ENCODE measurements at places on chromosomes 16 and 17.

DNA sequence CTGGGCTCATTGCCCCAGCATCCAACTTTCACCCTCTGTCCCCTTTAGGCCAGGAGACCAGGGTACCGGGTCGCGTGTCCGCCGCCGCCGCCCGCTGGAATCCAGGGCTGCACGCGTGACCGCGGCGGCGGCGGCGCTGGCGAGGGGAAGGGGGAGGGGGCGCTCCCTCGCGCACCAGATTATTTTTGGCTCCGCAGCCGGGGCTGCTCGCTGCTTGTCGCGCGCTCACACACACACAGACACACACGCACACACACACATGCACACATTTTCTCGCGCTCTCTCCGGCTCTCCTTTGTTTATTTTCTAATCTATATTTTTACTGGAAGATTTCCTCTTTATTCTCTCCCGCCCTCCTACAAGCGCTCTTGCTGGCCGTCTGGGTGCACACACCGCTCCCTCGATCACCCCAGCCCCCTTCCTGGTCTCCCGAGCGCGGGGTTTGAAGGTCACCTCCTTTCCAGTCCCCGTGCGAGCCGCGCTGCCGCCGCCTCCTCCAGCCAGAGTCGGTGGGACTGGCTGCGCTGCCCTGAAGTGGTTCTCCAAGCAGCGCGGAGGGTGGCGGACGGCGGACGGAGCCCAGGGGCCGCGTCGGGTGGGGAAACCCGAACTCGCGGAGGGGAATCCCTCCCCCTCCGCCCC, 921.4 kb upstream of the EEF2KMT start:
- DNase-seq = no peak

GRCh38 chr17:75074532-75074931, 13.2 kb upstream of the SLC16A5 start:
- DNase-seq = no peak

DNA sequence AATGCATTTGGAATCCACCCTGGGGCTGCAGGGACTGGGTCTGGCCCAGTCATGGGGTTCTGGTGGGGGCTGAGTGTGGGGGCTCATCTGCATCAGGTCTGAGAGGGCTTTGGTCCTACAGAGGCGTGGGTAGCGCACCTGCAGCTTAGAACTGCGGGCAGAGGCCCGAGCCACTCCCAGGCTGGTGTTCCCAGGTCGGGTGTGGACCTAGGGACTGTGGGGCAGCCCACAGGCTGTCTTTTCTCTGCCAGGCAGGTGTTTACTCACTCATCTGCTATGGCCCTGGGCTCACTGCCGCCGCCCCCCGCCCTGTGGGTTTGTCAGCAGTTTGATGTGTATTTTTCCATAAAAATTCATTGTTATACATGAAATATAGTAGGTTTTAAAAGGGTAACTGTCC, 27.0 kb upstream of the DOC2B start:
- no peak for DNase-seq

DNA sequence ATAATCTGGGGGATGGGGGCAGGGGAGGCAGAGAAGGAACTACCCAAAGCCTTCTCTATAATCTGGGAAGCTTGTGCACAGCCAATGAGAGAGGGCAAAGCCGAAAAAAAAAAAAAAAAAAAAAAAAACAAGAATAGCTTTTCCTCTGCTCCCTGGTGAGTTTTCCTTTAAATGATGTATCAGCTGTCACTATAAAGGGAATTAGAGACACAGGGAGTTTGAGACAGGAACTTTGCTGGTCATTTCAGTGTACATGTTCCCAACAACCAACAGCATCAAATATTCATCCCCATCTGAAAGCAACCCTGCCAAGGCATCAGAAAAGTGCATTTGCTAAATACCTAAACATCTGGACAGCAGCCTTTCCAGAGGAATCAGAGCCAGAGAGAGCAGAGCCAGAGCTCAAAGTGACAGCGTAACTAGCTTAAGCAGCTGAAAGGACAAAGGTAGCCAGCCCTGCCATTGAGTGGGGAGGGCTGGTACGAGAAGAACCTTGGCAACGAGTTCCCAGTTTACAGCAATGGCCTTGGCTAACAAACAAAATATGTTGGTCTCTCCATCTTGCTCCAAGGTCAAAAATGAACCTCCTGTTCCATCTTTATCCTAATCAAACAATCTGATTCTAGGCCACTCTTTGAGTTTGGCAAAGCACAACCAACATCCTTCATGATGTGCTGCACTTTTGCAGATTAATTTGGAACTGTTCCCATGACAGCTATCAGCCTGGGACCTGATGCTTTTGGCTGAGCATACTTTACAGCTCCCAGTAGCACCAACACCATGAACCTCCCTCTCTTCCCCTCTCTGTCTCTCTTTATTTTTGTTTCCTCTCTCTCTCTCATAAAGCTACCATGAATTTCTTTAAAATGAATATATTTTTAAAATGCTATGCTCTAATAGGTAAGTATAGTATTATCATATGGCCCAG, 143.7 kb upstream of the GNAO1 start:
- no peak for DNase-seq

DNA sequence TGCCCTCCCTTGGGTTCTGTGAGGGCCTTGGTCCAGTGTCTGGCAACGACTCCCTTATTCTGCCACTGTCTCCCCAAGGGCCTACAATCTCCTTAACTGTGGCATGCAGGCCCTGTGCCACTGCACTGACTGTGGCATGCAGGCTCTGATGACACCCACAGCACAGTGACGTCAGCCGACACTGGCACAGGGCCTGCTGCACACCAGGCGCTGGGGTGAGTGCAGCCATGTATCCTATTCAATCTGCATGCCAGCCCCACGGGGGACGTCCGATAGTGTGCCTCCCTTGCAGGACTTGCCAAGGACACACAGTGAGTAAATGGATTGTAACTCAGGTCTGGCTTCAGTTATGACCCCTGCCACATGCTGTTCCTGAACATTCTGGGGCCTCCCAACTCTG, 39.8 kb upstream of the RASD1 start:
- no peak for DNase-seq

DNA sequence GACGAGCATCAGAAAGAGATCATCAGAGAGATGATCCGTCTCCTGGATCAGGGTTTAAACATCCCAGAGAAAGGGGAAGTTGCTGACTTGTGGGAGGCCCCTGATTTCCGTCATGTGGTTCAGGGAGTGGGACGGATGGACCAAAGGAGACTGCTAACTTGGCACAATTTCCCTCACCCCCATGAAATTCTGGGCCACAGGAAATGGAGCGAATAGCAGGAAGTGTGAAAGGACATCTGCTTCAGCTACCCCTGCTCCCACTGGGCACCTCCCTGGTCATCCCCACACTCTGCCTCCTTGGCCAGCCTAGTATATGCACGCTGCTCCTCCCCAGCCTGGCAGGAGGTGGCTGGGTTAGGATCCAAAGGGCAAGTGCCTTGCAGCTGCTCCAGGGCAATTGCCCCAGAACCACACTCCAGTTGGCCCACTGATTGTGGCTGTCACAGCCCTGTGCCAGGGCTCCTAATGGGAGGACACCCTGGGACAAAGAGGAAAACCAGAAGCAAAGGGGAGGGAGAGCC, 1.3 kb downstream of the ARRB2 start:
- DNase-seq = no peak

DNA sequence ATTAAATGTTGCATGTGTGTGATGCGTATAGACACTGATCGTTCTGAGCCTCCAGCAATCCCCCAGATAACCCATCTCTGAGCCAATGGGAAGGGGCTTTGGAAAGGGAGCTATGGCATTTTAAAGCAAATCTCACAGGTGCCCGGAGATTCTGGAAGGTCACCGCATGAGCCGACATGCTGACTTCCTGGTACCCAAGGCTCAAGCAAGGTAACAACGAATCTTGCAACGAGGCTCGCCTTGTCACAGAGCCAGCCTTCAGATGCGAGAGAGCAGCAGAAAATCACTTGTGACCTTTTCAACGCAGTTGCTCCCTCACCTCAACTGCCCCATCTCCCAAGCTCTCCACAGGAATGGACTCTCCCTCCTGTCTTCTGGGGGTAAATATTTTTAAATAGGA, 154.8 kb upstream of the CDH5 start:
- no peak for DNase-seq

DNA sequence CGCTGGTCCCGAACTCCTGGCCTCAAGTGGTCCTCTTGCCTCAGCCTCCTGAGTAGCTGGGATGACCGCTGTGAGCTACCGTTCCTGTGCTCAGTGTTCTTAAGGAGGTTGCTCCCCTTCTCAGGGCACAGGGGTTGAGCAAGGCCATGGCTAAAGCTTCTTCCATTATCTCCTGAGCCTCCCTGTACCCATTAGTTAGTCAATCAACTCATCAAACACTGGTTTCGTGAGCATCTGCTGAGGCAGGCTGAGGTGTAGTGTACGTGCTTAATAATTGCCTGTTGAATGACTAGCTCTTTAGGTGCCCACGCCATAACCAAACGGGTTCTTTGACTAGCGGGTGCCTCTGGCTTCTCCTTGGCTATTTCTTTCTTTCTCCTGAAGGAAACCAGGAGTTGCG, 11.7 kb downstream of the SGCA start:
- DNase-seq = no peak
